ENCODE measurements at places on chromosomes 2 and 18.

DNA sequence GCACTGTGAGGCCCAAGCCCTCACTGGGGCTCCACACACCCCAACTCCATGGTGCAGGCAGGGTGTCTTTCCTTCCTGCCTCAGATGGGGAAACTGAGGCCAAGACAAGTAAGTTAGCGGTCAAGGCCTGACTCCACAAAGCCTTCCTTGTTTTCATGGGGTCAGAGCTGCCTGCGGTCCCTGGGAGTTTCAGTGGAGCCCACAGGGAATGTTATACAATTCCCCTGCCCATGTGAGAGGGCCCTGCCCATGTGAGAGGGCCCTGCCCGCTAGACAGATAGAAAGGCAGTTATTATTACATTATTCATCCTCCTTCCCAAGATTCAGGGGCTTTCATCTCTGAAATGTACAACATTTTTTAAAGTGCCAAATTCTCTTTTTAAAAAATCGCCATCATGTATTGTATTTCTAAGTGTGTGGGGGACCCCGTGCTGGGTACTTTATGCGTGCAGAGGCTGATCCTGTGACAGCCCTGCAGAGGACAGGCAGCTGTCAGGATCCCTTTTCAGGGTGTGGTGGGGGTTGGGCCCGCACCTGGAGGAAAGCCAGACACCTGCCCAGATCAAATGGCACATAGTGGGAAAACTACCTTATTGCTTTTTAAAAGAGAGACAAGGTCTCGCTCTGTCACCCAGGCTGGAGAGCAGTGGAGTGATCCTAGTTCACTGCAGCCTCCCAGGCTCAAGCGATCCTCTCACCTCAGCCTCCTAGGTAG is 23.4 kb downstream of the FBLN7 start:
- DNase-seq: no peak

DNA sequence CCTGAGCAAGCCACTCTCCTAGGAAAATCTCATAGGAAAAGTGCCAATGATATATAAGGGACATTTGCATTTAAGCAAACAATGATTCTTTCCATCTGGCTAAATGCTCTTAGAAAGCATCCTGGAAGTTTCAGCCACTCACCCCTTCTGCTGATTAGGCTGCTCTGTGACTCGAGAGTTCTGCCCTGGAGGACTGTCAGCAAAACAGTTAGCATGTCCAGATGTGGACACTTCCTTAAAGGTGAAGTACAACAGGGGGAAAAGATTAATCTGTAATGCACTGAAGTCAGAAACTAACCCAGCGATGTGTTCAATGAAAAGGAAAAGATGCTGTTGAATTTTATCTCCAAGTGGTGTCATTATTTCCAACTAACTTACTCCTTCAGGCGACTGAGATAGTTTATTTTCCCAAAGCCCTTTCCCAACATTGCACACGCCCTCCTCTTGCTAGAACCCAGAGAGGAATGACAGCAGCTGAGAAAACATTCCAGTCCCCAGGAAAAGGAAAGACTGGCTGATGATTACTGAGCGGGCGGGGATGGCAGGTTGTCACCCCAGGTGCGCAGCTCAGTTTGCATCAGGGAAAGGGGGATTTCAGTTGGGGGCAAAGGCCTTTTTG is 214.0 kb downstream of the SS18 start:
- DNase-seq: no peak

DNA sequence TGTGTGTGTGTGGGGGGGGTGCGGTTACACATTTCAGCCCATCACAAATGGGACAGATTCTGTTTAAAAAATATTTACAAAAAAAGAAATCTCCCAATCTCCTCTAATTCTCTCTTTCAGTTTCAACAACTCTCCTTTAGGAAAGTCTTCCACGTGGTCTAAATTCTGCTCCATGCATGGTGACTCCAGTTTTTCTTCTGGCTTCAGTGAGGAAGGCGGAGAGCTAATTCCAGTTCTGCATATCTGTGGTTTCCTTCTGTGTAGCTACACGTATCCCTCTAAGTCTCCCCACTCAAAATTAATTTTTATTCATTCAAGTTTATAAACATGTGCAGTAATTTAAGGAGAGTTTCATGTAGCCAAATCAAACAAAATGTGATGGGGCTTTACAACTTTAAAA is 111.6 kb downstream of the SLC4A3 start:
- DNase-seq: no peak

DNA sequence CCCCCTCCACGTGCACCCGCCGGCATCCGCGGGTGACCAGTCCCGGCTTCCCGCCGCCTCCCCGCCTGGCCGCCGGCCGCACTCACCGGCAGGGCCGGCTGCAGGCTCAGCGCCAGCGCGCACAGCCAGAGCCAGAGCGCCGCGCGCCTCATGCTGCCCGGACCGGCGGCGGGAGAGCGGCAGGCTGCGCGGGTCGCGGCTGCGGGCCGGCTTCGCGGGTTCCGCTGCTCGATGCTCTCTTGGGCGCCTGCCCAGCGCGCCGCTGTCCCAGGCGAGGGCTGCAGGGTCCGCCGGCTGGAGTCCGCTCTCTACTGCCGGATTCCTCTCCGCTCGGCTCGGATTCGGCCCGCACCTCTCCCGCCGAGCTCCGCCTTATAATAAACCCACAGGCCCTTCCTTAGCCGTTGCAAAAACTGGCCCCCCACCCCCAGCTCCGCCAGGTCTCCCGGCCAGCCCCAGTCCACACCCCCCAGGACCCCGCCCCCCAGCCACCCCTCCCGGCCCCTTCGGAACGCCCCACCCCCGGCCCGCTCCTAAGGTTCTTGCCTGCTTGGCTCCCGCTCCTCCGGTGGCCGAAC is at the start of gene SDC1:
TSS of gene SDC1 (minus strand) at position 415 of the 578 bp plus-strand sequence. CDS start at position 152, 263 bp downstream.
- peak; percentile 68 for DNase-seq

GRCh38 chr18:57863706-57864105 is 60.6 kb upstream of the ATP8B1 start:
- DNase-seq: peak; percentile 20

DNA sequence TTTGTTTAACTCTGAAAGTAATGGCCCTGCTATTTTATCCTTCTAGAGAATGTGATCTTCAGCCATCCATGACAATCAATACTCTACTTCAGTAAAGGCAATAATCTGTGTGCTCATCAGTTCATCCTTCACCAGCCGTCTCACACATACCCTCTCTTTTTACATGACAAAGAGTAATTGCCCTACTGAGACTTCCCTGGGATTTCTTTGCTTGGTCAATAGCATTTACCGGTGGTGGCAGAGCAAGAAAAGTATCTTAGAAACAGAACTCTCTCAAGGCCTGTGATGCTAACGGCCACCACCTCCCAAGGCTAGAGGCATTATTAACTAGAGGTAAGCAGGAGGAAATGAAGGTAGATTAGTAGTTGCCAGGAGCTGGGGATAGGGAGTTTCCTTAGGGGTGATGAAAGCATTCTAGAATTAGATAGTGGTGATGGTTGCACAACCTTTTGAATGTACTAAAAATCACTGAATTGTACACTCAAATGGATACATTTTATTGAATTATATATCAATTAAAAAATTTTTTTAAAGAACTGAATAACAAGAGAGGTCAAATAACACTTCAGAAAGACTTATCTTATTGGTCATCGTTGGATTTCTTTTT is 57.9 kb upstream of the EPC2 start:
- DNase-seq: no peak

GRCh38 chr18:54924948-54925347 is 34.3 kb downstream of the CCDC68 start:
- DNase-seq: peak; percentile 15

- no peak for DNase-seq
Measured at GRCh38 chr18:48162956-48163737, 232.7 kb upstream of the SMAD2 start.

DNA sequence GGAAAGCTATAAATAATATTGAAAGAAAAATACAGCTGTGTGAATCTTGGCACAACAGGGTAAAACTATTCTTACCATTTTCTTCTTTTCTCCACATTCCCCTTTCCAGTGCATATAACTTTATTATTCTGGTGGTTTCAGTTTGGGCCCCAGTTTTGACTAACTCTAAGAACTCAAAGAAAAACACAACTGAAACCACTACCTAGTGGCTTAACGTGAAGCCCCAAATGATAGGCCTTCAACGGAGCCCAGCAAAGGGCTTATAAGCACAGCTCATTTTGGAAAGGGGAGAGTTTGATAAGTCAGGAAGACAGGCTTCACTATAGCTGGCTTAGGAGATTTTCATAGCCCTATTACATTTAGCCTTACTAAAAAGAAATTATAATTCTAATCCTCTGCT is 62.4 kb downstream of the PPP1R1C start:
- no peak for DNase-seq

- no peak for DNase-seq
Measured at GRCh38 chr2:10918661-10919409, 7.1 kb downstream of the KCNF1 start.

- peak; percentile 71 for DNase-seq
Measured at GRCh38 chr2:60998628-60999545, 18.6 kb upstream of the PEX13 start.

- no peak for DNase-seq
Measured at GRCh38 chr2:186535861-186536260, 49.8 kb downstream of the ZC3H15 start.

GRCh38 chr2:80473069-80473468 is 168.5 kb upstream of the LRRTM1 start:
- DNase-seq: no peak

Measured in RKO (cell line).